ENCODE measurements at places on chromosomes 6 and 20.

DNA sequence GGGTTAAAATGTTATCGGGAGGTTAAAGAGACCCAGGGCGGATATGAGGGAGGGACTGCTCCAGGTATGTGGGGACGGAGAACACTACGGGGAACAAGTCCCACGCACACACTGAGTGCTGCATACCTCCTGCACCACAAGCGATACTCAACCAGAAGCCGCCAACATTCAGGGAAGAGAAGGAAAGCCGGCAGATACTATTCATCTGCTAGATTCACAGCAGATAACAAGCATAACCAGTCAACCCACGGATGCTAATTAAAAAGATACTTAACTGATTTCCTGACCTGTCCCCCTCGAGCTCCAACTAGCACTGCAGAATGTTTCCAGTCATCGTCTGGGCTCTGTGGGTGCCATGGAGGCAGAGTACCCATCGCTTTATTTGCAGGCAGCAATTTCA, 45.1 kb upstream of the RPS6KA2 start:
- no peak for DNase-seq

DNA sequence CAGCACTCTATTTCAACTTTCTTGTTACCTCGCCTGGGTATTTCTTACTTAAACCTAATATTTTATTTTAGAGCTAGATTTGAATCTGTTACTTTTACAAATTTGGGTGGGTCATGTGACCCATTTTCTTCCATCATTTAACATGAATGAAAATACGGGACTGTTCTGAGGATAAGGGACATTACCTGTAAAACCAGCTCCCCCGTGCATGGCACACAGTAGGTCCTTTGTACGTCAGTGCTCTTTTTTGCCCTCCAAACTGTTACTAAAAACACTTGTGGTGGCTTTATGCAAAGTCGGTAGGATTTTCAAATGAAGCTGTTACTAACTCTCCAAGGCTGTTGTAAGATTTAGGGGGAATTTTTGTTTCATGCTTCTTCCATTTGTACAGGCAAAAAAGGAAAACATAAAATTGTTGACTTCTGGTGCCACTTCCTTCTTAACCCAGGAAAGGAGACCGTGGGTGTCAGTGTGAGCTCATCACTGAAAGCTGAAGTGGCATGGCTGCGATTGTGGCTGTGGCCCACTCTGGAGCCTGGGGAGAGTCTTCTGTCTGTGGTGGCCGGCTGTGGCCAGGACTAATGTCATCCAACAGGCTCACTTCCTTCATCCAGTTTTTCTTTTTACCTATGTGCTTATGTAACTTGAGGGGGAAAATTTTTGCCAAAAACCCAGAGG, 40.2 kb upstream of the PXDC1 start:
- DNase-seq, result no peak

GRCh38 chr20:51329845-51330244, 212.7 kb downstream of the NFATC2 start:
- no peak for DNase-seq

DNA sequence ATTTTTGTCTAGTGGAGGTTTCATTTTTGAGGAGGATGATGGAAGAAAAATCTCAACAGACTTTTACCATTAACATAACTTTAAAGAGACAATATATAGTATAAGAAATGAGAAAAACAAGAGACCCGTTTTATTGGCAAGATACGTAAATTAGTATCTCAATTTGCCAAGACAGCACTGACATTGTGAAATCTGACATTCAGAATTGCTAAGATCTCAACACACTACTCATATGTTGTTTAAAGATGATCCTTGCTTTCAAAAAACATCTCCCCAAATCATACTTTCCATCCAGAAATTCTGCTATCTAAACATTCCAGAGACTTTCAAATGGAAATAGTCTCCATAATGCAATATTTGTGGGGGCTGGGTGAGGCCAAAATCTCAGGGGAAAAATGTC, 220.9 kb upstream of the CEP162 start:
- DNase-seq, result peak; percentile 14

DNA sequence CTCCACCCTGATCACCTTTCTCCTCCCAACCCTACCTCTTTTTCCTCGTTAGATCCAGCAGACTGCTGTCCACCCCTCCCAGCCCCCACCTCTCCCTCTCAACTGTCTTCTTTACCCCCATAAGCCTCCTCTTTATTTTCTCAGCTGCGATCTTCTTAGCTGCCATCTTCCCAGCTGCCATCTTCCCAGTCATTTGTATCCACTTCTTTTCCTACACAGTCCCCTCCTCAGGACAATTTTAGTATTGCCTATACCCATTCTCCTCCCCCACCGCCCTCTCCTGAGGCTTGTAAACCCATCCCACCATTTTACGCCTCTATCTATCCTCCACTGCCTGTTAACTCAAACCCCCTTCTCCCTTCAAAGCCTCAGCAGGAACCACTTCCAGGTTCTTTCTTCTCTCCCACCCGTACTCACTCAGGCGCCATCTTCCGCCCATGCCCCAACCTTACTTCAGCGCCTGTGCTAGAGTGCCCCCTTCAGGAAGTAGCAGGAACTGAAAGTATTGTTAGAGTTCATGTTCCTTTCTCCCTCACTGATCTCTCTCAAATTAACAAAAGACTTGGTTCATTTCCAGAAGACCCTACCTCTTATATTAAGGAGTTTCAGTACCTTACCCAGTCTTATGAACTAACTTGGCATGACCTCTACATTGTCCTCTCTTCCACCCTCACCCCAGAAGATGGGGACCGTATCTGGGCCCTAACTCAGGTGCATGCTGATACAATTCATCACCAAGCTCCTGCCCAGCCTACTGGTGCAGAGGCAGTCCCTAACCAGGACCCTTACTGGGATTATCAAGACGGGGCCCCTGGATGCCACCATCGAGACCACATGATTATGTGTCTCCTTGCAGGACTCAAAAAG, 236.0 kb downstream of the ADGRG6 start:
- peak; percentile 12 for DNase-seq

GRCh38 chr20:11186301-11187008, 512.7 kb upstream of the JAG1 start:
- peak; percentile 84 for DNase-seq

- DNase-seq, result no peak
These were observed 35.1 kb upstream of the MYL9 start for GRCh38 chr20:36506253-36506652.

- DNase-seq, result no peak
These were observed 91.2 kb upstream of the SCP2D1 start for GRCh38 chr20:18722371-18722770.

- DNase-seq, result no peak
These were observed 13.5 kb downstream of the DHX35 start for GRCh38 chr20:38975539-38976120.

- DNase-seq, result peak; percentile 95
These were observed 150.8 kb downstream of the PRL start for GRCh38 chr6:22145823-22146677.

GRCh38 chr6:112010328-112010727, 43.6 kb upstream of the CCN6 start:
- no peak for DNase-seq

GRCh38 chr6:154247119-154247861, 109.3 kb downstream of the IPCEF1 start:
- DNase-seq, result no peak

DNA sequence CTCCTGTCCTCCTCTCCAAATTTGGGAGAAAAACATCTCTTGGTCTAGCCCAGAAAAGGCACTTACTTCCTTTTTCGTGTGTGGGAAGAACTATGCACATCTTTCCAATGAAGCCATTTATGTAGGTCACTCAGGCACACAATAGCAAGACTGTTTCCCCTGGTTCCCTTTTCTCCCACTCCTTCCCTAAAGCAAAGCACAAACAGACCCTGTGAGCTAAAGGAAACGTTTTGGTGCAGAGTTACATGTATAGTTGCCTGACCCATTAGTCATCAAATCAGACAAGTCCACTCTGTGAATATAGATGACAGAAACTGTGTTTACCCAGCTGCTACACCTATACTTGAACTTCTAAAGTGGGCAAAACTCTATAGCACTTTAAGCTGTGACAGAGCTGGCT, 474.6 kb downstream of the COL12A1 start:
- peak; percentile 68 for DNase-seq

DNA sequence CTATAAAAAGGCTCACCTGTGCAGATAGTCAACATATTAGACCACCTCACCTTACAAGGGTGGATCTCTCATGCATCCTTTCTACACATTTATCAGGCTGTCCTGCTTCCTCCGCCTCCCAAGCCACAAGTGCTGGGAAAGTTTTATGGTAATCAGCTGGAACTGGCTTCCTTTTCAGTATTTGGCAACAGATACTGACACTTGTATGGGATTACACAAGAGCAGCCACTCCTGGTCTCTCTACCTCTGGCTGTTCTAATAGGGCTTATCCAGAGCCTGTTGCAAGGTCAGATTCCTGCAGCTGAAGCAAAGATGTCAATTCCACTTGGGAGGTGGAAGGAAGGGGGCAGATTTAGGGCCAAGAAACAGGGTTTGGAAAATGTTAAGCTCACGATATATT, 503 bp upstream of the GPLD1 start:
- DNase-seq, result no peak

GRCh38 chr6:142047934-142048592, 84.7 kb upstream of the GJE1 start:
- no peak for DNase-seq

DNA sequence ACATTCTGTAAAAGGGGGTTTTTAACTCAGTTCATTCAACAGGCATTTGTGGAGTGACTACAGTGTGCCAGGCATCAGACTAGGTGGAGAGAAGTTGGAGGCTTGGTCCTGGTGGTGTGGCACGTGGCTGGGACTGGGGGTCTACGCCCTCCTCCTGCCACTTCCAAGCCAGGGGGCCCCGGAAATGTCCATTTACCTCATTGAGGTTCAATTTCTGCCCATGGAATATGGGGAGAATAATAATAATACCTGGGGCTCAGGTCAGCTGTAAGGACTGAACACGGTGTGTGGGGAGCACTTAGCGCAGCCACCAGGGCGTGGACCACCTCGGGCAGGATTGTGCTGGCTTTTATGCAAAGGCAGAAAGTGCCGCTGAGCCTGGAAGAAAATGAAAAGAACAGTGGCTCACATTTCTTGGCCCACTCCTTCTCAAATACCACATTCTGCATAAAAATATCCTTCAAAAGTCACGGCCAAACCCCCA, 229.4 kb downstream of the ANKRD60 start:
- DNase-seq, result no peak
